ENCODE measurements at places on chromosomes 4 and X.

- DNase-seq: no peak
Observed at GRCh38 chr4:159451006-159451405, 348.1 kb downstream of the RAPGEF2 start.

- no peak for DNase-seq
Observed at GRCh38 chr4:839675-840443, 13.9 kb upstream of the CPLX1 start.

- DNase-seq: no peak
Observed at GRCh38 chr4:139470997-139471665, 17.2 kb downstream of the RAB33B start.

DNA sequence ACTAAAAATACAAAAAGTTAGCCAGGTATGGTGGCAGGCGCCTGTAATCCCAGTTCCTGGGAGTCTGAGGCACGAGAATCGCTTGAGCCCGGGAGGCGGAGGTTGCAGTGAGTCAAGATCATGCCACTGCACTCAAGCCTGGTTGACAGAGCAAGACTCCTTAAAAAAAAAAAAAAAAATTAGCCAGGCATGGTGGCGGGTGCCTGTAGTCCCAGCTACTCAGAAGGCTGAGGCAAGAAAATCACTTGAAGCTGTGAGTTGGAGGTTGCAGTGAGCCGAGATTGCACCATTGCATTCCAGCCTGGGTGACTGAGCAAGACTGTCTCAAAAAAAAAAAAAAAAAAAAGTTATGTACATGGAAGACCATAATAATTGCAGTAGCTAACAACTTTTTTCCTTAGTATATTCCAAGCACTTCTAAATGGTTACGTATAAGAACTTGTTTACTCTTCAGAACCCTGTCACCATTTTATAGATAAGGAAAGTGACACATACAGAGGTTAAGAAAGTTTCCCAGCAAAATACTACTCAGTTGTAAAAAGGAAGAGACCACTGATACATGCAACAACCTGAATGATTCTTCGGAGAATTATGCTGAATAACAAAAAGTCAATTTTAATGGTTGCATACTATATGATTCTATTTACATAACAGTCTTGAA is 24.5 kb downstream of the RUFY3 start:
- DNase-seq: no peak

GRCh38 chr4:123631786-123632692 is 235.4 kb downstream of the SPRY1 start:
- DNase-seq: no peak

- no peak for DNase-seq
Observed at GRCh38 chr4:88937081-88937480, 119.9 kb downstream of the FAM13A start.

DNA sequence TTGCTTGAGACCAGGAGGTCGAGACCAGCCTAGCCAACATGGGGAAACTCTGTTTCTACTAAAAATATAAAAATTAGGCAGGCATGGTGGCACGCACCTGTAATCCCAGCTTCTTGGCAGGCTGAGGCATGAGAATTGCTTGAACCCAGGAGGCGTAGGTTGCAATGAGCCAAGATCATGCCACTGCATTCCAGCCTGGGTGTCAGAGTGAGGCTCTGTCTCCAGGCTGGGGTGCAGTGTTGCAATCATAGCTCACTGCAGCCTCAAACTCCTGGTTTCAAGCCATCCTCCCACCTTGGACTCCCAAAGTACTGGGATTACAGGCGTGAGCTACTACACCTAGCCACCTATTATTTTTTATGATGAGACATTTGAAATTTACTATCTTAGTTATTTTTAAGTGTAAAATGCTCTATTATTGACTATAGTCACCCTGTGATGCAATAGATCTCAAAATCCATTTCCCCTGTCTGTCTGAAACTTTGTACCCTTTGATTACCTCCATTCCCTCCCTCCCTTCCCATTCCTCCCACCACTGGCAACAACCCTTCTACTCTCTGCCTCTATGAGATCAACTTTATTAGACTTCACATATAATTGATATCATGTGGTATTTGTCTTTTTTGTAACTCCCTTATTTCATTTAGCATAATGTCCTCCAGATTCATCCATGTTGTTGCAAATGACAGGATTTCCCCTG is 23.4 kb downstream of the HMGB3 start:
- DNase-seq: no peak

- no peak for DNase-seq
Observed at GRCh38 chrX:126985027-126985426, 165.5 kb downstream of the PRR32 start.

- no peak for DNase-seq
Observed at GRCh38 chr4:109979920-109980717, 67.4 kb downstream of the EGF start.

DNA sequence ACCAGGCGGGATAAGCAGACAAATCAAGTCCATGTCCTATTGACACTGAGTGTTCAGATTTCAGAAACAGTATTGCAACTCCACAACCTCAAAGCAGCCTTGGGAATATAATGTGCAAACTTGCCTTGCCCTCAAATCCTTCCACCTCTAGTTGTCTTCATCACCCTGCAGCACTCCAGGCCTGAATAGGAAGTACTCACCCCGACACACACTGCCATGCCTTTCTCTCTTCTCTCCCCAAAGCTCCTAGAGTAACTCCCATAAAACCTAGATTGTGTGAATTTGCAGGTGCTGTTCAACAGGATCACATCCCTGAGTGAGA is 19.6 kb downstream of the ACSL1 start:
- DNase-seq: no peak

- DNase-seq: no peak
Observed at GRCh38 chrX:3943965-3944364, 230.5 kb upstream of the PRKX start.

GRCh38 chrX:72268597-72269365 is 8.3 kb downstream of the RPS4X start:
- no peak for DNase-seq

DNA sequence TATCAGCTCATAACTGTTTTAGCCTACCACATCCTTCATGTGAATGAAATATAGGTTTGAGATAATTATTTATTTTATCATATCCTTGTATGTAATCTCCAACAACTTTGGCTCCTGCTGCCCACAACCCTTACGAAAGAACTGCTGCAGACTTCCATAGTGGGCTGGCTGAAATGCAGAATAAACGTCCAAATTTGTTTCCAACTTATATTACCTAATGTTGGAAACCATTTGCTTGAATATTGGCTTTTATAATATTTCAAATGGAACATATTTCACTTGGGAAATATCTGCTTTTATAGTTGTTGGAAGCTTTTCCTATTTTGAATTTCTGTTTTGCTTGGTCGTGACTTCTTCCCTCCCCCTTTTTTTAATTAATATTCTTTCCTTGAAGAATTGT is 45.0 kb upstream of the ITM2A start:
- no peak for DNase-seq

DNA sequence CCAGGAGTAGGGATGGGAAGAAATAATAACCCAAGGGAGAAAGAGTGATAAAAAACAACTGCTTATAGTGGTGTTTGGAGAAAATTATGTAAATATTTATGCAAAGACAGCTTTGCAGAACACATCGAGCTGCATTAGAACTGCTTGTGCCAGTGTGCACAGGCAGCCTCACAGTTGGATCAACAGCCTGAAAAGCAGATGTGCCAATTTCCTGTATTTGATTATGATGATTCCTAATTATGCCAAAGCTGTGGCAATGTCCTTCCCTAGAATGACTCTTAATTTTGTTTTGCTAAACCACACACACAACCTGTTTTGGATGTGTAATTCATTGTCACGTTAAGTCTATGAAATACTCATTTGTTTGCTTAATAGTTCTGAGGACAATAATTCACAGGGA is 30.6 kb upstream of the ANTXR2 start:
- no peak for DNase-seq

DNA sequence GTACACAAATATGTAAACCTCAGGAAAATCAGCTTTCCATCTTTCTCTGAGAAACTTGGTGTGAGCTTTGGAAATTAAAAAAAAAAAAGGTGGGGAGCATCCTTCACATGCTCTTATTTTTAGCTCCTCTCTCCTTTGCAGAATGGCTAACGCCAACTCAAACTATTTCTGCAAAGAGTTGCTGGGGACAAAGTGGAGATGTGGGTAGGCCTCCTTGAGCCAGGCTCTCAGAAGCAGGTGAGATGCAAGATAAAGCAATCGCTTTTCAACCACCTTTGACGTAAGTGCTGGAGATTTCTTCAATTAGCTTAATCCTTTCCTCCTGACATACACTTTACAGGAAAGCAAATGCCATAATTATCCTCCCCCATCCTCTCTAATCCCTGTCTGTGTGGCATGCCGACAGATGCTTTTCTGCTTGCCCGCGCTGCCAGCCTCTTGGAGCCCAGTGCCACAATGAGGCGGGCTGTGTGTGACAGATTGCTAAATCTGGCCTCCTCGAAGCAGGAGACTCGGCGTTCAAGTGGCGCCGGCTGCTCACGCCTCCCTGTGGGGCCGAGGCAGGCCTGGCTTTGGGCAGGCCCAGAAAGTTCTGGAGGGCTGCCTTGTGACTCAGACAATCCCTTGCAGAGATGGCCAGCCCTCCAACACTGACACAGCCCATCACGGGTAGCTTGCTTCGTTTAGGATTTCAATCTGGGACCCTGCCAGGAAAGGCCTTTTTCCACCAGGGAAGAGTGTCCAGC is 64.9 kb upstream of the SOD3 start:
- DNase-seq: no peak

DNA sequence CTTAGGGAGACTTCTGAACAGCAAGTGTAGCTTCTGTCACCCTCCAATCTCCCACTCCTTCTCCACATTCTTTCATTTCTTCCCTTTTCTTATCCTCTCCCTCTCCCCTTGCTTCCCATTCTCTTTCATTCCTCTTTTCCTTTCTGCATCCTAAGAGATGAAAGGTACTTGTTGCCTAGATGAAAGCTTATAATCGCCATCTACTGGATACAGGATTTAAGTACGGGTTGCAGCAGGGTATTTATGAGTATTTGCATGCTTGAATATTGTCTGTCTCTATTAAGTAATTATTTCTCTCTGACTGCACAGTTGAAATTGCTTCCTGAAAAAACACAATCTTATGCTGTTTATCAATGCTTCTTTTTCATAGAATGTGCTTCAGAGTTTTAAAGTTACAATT is 174.0 kb upstream of the TENT5D start:
- DNase-seq: no peak

DNA sequence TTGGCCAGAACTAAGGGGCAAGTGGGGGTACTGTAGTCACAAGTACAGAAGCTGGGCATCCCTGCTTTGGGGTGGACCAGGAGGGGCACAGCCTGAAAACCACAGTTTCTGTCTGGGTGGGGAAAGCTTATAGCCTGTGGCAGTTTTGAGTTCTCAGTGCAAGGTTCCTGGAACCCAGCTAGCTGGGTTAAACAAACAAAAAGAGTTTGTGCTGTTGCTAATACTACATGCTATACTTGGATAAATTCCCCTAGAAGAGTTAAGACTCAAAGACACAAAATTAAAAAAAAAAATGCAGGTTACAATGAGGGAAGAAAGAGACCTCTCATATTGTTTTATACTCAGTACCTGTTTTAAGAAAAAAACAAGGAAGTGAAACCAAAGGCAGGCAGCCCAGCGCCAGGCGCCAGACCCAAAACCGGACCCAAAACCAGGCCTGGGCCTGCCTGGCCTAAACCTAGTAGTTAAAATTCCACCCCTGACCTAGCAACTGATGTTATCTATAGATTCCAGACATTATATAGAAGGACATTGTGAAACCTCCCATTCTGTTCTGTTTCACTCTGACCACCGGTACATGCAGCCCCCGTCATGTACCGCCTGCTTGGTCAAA is 50.8 kb downstream of the SLC2A9 start:
- DNase-seq: no peak

GRCh38 chrX:153526042-153526441 is 8.6 kb downstream of the ATP2B3 start:
- DNase-seq: no peak

DNA sequence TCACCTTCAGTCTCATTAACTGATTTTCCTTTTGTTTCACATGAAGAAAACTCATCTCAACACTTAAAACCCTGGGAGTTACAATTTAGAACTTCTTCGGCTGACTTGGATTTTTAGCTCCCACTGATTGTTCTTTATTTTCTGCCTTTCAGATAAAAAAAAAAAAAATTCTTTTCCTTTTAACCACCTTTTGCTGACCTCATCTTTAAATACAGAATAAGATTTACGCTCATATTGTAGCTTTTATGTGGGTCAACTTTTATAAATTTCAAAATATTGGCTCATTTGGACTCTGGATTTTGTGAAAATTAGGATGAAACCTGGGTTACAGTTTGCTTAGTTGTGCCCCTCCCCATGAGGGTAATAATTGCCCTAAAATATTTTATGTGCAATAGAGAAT is 659.3 kb downstream of the ZNF674 start:
- DNase-seq: no peak

- DNase-seq: no peak
Observed at GRCh38 chr4:113086172-113086695, 36.8 kb downstream of the ANK2 start.

DNA sequence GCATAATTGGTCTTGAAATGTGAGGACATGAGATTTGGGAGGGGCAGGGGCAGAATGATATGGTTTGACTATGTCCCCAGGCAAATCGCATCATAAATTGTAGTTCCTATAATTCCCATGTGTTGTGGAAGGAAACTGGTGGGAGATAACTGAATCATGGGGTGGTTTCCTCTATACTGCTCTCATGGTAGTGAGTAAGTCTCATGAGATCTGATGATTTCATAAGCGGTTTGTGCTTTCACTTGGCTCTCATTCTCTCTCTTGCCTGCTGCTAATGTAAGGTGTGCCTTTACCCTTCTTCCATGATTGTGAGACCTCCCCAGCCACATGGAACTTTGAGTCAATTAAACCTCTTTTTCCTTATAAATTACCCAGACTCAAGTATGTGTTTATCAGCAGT is 2595.9 kb downstream of the PCDH7 start:
- DNase-seq: no peak

DNA sequence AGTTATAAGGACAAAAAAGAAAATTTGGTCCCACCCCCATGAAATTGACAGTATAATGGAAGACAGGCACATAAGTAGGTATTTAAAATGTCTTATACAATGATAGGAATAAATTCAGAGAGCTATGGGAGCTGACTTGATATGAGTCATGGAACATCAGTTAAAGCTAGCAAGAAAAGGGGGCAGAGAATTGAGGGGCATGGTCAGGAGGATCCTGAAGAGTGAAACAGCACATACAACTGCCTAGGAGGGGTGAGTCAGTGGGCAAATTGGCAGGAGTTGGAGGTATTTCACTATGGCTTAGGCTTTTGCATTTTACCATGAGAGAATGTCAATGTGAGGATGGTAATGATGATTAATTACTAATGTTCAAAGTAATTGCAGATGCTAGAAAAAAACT is 95.4 kb upstream of the BANK1 start:
- DNase-seq: no peak
